Lung microvascular endothelial cell (primary cell): ENCODE measurements at places on chromosomes 16 and 17. TPM values are rescaled to one million over a fixed set of nuclear protein-coding genes. Genes with fewer than 3 reads are reported as not detected.

Gene SMTNL2
- total RNA-seq, result not detected in 2 replicates

Gene TMIGD1
- total RNA-seq, result not detected in 2 replicates

Gene CACNG1
- total RNA-seq, result not detected in 2 replicates

Gene KRT17
- 0.22 TPM in 1 of 2 replicates, not detected in the other for total RNA-seq

Gene TBC1D16
- total RNA-seq, result 31.2 and 48.8 TPM in 2 replicates

Gene PDILT
- total RNA-seq, result not detected in 2 replicates

Gene CCDC144A
- total RNA-seq, result under 0.01 and 2.6 TPM in 2 replicates

Gene PRSS22
- total RNA-seq, result not detected in 2 replicates

Gene TBC1D3H
- total RNA-seq, result not detected in 2 replicates

Gene TMEM92
- not detected in 2 replicates for total RNA-seq
